ENCODE measurements at places on chromosomes 3 and 15.

GRCh38 chr15:99440029-99440428, 125.8 kb upstream of the MEF2A start:
- no peak for DNase-seq
- peaks cover 45% of the 10 kb centered on the region for H3K4me1 ChIP-seq
- H3K36me3 ChIP-seq = no peaks in the 10 kb centered on the region

DNA sequence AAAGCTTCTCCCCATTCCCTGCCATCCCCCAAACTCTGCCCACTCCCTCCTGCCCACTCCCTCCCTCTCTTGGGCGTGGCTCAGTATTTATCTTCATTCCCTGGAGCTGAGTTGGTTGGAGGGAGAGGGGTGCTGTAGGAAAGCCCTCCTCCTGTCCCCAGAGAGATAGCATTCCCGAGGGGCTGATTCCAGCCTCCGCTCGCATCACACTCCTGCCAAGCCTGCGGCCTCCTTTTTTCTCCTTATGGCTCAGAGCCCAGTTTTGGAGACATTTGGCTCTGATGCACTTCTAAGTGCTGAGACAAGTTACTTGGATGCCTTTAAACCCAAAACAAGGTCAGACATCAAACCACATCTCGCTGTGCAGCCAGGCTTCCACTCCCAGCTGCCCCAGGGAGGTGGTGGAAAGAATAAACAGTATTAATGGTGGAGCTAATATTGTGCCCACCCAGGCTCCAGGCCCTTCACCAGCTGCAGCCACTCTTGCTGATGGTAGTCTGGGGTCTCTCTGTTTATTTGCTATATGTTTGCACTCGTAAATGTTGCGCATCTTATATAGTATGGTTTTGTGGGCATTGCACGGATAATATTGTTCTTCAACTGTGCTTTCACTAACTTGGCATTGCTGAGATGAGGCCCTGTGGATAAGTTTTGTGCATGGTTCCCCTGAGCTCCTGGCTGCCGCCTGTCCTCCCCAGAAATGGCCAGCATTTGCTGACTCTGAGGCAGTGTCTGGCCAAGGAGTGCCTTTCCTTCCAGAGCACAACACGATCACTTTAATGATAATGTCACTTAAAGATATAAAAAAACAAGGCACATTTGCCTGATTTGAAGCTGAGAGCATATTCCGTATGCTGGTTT, 157.2 kb downstream of the LRRC28 start:
- H3K27me3 ChIP-seq = no peaks in the 10 kb centered on the region
- H3K36me3 ChIP-seq = no peaks in the 10 kb centered on the region
- H3K4me1 ChIP-seq = peaks cover 23% of the 10 kb centered on the region
- H3K4me3 ChIP-seq = no peak overlapping the region

GRCh38 chr15:98221144-98221543, 260.6 kb downstream of the ARRDC4 start:
- H3K36me3 ChIP-seq = no peaks in the 10 kb centered on the region
- no peaks in the 10 kb centered on the region for H3K4me1 ChIP-seq
- H3K4me3 ChIP-seq = no peak overlapping the region
- DNase-seq = no peak
- no peak overlapping the region for H3K27ac ChIP-seq

- DNase-seq = no peak
- peaks cover 6% of the 10 kb centered on the region for H3K4me1 ChIP-seq
- no peak overlapping the region for H3K4me3 ChIP-seq
- H3K27me3 ChIP-seq = no peaks in the 10 kb centered on the region
- peaks cover 7% of the 10 kb centered on the region for H3K36me3 ChIP-seq
- H3K27ac ChIP-seq = no peak overlapping the region
These were observed 102.3 kb downstream of the PIK3CB start for GRCh38 chr3:138732456-138732855.

DNA sequence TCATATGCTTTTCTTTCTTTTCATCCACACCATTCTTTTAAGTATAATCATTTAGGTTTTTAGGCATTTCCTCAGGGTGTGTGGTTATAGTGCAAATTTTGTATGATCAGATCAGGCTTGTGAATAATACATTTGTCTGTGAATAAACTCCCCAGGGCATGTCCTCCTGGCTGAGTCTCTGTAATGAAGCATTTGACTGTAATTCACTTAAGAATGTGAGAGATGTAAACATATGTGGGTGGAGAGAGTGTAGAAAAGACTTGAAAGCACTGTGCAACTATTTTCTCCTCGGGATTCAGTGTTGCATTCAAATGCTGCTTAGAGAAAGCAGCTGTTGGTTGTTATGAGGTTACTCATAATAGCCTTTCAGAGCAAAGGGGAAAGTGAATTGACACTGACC, 996.5 kb downstream of the TUSC7 start:
- DNase-seq = no peak
- H3K4me1 ChIP-seq = no peaks in the 10 kb centered on the region
- H3K36me3 ChIP-seq = no peaks in the 10 kb centered on the region
- no peak overlapping the region for H3K4me3 ChIP-seq
- no peak overlapping the region for H3K27ac ChIP-seq

- DNase-seq = no peak
- H3K4me3 ChIP-seq = no peak overlapping the region
- peaks cover 4% of the 10 kb centered on the region for H3K4me1 ChIP-seq
- peaks cover 23% of the 10 kb centered on the region for H3K27me3 ChIP-seq
These were observed 113.9 kb downstream of the SEMA5B start for GRCh38 chr3:122913539-122914100.

Data from activated T-helper 1 cell treated with anti-CD3 and anti-CD28 coated beads, Interleukin-12 subunit alpha, Interleukin-12 subunit beta, Interleukin-2, Interleukin-4 antibody, amounts not matched to agents 30 ng/mL and 10 ng/mL and 1 ng/mL, durations not matched to agents 14 hours and 24 hours and 36 hours (primary cell).